ENCODE measurements at places on chromosomes 4 and X.
A peak's percentile ranks its signal among the peaks of the same experiment; 100 is the strongest.

DNA sequence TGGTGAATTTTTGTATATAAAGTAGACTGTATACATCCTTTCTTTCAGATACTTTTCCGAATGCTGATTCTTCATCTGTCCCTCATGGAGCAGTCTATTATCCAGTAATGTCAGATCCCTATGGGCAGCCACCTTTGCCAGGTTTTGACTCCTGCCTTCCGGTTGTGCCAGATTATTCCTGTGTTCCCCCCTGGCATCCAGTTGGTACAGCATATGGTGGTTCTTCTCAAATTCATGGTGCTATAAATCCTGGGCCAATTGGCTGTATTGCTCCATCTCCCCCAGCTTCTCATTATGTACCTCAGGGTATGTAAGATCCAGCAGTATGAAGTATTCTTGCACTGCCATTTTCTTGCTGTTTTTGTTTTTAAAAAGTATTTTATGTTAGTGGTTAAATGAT lies 78.7 kb downstream of the ALG13 start:
- no peak for DNase-seq

- DNase-seq = no peak
Observed at GRCh38 chr4:142331132-142331531, 515.0 kb downstream of the INPP4B start.

DNA sequence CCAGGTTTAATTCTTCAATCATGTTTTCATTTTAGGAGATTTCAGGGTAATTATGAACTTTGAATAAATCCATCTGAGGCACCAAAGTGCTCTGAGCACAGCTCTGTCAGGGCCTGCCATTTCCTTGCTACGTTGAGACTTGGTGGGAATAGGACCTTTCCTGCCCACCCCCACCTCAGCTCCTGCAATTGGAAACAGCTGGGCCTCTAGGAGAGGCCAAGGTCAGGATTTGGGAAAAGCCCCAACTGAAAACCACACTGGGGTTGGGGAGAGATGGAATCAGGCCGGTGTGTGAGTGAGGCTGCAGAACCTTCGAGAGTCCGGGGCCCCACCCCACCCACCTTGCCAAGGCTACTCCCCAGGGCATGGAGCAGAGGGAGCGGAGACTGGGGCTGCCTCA lies 212.7 kb upstream of the BCOR start:
- no peak for DNase-seq

- no peak for DNase-seq
Observed at GRCh38 chr4:104500442-104500841, 5.7 kb upstream of the CXXC4 start.

- peak; percentile 26 for DNase-seq
Observed at GRCh38 chr4:152073351-152074087, 312.7 kb upstream of the GATB start.

GRCh38 chr4:7252510-7253340 lies 60.4 kb downstream of the SORCS2 start:
- no peak for DNase-seq

- no peak for DNase-seq
Observed at GRCh38 chr4:2731907-2732317, 24.2 kb downstream of the TNIP2 start.

DNA sequence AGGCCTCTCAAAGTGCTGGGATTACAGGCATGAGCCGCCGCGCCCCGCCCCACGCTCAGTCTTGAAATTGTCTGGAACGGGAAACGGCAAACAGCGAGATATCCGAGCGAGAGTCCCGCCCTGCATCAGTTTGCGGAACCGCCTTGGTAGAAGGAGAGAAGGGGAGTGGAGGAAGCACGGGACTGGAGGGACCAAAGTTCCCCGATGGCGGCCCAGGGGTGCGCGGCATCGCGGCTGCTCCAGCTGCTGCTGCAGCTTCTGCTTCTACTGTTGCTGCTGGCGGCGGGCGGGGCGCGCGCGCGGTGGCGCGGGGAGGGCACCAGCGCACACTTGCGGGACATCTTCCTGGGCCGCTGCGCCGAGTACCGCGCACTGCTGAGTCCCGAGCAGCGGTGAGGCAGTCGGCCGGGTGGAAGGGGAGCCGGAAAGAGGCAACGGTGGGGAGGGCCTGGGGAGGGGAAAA lies at the start of gene BST1:
Gene BST1 (plus strand): TSS at position 125 of the 463 bp plus-strand sequence. CDS start 80 bp downstream, at position 205.
- DNase-seq = no peak

DNA sequence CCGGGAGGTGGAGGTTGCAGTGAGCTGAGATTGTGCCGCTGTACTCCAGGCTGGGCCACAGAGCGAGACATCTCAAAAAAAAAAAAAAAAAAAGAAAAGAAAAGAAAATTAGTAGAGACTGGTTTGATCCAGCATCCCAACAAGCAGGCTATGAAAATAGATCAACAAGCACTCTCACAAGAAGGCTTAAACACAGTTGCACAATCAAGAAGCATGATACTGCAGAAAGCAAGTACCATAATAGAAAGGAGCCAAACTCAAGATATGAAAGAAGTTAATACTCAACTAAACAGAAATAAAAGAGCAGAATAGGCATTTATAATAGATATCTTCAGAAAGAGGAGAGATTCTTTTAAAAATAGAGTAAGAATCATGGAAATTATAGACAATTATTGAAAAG lies 10.6 kb downstream of the TLR6 start:
- no peak for DNase-seq

GRCh38 chr4:151469970-151470369 lies 61.0 kb downstream of the FHIP1A start:
- no peak for DNase-seq

- no peak for DNase-seq
Observed at GRCh38 chr4:66032571-66032970, 362.3 kb upstream of the EPHA5 start.

DNA sequence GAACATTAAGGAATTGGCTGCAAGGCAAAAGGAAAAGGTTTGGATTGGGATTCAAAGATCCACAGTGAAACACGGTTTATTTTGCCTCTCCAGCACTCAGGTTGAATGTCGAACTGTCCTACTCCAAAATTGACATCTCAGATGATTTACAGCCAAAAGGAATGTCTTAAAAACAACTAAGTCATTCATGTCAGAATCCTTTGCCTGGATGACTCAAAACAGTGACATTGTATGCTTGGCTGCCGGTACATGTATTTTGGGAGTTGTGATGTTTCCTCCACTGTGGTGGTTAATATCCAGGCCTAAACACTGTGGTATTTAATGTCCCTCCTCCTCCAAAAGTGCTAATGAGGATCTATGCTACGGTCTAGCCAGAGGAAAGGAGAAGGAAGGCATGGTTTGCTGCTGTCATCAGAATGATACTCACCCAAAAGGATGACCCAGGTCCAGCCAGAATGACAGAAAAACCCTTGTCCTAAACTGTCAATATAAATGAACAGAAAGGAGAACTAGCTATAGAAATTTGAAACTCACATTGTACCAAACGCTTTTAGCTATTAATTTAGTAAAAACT lies 20.9 kb downstream of the PGM2 start:
- no peak for DNase-seq

GRCh38 chr4:64158648-64159326 lies 250.5 kb downstream of the TECRL start:
- peak; percentile 82 for DNase-seq

Measured in MCF 10A (cell line).